ENCODE measurements at places on chromosomes 13 and 19.

GRCh38 chr19:2820112-2820702 is 539 bp downstream of the ZNF554 start:
- DNase-seq: no peak

- no peak for DNase-seq
Observed at GRCh38 chr13:102170305-102170704, 231.5 kb downstream of the FGF14 start.

GRCh38 chr19:38210458-38210987 is 13.5 kb downstream of the DPF1 start:
- DNase-seq: no peak

GRCh38 chr13:113437408-113438010 is 15.8 kb downstream of the ADPRHL1 start:
- no peak for DNase-seq

- DNase-seq: no peak
Observed at GRCh38 chr13:61463024-61463423, 47.4 kb upstream of the PCDH20 start.

DNA sequence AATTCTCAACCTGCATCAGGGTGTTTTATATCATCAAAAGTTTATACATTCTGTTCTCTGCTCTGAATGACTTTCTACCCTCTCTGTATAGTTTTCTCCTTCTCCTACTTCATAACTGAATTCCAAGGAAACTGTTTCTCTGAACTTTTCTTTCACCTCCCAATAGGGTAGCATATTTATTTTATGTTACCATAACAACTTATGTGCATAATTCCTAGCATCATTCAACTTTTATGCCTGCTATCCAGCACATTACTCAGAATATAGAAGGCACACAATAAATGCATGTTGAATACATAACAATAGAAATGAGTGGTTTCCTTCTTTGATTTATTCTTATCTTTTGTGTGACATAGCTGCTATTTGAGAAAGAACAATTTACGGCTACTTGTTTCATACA is 2385.0 kb downstream of the PCDH9 start:
- no peak for DNase-seq

- no peak for DNase-seq
Observed at GRCh38 chr13:66429156-66429555, 801.0 kb downstream of the PCDH9 start.

GRCh38 chr13:58953638-58954037 is 1210.1 kb downstream of the DIAPH3 start:
- DNase-seq: peak; percentile 34

DNA sequence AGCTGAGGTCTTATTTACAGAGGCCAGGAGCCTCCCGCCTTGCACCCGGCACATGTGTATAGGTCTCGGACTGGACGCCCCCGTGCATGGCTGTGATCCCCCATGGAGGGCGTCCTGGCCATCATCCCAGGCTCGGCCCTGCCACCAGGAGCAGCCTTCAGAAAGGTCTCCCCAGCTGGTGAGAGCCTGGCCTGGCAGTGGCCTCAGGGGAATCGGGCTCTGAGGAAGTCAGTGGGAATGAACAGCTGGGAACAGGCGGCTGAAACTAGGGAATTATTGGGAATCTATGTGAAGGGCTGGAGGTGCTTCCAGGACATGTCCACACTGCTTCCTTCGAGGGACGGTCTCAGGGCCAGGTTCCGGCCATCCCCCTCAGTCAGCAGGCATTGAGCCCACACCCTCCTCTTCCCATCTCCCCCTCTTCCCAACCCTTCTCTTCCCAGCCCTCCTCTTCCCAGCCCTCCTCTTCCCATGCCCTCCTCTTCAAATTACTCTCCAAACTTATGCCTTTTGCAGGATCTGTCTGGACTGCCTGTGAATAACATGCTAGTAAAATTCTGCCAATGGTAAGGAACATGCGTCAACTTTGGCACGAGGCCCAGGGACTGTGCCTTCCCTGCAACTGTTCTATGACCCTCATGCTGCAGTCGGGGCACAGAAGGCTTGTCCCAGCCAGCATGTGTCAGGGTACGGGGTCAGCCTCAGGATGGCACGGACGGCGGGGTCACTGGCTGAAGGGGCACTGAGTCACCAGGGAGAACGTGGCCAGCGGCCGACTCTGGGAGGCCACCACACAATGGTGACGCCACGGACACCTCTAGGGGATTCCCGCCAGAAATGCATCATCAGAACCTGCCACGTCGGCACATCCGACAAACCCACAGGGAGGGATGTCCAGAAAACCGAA is 24.2 kb upstream of the C13orf46 start:
- DNase-seq: no peak

DNA sequence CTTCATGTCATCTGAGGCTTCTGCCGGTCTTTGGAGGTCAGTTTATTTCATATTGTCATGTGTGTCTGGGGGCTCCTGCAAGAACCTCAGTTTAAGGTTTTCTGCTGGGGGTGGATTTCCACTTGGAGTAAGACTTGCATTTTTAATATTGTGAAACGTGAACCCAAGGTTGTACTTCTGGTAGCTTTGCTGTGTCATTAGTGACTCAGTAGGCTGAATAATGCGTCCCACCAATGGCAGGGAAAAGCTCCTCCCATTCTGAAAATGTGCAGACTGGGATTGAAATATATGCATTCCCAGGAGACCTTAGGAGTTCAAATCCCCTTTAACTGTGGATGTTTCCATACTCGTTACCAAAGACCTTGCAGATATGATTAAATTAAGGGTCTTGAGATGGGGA is 46.2 kb downstream of the ING1 start:
- DNase-seq: no peak

- no peak for DNase-seq
Observed at GRCh38 chr13:67841071-67841470, 610.9 kb upstream of the PCDH9 start.

DNA sequence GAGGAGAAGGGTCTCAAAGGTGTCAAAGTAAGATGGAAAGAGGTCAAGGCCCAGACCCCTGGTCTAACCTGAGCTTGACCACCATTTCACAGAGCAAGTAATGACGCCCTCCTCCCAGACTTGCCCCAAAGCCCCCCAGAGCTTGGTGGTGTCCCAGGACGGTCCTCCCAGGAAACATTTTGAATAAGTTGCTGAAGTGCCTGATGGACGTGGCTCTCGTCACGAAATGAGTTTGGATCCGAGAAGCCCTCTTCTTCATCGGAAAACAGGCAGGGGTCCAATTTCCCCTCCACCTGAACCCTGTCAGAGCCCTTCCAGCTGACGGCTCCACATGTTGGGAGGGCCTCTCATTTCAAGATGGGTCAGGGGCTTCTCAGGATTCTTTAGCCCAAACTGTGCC is 54.5 kb upstream of the TPM4 start:
- DNase-seq: no peak

- DNase-seq: no peak
Observed at GRCh38 chr19:30393046-30393445, 20.9 kb downstream of the ZNF536 start.

DNA sequence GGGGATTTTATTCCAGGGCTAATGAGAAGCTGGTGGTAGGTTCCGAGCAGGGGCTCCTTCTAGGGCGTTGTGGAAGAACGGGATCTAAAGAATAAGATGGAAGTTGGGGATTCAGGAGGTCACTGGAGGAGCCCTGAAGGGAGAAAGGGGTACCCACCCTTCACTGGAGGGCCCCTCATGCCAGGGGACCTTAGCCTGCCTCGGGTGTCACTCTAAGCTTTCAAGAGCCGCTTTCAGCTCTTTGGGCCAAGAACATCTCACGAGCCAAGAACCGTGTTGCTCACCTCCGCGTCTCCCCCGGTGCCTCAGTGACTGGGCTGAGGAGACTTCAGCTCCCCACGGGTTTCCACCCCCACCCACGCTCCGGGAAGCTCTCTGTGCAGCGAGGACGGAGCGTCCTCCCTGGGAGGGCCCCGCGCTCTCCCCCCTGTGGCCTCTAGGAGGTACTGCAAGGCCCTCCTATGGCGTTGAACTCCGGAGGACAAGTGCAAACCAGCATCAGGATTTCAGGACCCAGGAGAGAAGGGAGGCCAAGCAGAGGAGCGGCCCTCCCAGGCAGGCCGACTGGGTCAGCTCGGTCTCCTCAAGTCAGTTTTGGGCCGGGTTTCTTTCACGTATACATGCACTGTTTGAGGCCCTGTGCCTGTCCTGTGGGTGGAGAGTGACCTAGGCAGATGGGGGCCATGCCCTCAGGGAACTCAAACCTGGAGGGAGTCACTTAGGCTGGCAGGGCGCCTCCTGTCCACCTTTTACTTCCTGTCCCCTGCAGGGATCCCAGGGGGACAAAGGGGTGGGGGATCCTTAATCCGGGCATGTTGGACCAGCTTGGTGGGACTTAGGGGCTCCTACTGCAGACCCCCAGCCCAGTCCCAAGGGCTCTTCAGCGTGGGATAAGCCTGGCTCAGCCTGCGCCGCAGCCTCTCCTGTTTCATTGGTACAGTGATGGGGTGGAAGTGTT is 5.1 kb upstream of the KRTDAP start:
- DNase-seq: no peak

GRCh38 chr13:31530922-31531321 is 208.4 kb upstream of the RXFP2 start:
- no peak for DNase-seq

All from GM12864 (cell line).